ENCODE measurements at places on chromosomes 7 and 10. TPM values are rescaled to one million over a fixed set of nuclear protein-coding genes. Genes with fewer than 3 reads are reported as not detected.

DNA sequence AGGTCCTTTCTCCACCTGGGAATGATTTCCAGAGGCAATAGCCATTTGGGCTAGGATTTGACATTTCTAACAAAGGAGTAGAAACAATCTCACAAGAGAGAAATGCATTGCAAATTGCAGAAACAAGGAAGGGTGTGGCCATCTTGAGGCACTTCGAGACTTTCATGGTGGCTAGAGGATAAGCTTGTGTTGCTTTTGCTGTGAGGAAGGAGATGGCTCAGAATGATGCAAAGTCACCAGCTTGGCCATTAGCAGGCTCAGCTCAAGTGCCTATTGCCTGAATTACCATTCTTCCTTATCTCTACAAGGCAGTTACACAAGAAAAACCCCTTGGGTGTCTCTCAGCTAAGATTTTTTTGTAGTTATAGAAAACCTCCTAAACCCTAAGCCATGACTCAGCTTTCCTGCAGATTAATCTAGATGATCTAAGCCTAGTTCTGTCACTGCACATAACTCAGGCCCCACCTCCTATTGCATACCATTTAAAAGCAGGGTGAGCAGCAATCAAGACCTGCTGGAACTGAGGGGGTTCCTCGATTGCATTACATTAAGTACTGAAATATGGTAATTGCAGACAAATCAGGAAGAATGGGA is 683.1 kb downstream of the NRG3 start:
- no peak for DNase-seq

- DNase-seq, result no peak
Observed at GRCh38 chr7:101818287-101819071, 1.1 kb downstream of the CUX1 start.

GRCh38 chr10:124171561-124171960 is 78.2 kb upstream of the CHST15 start:
- no peak for DNase-seq

The LOXL4 gene
- not detected for total RNA-seq

The SPDYE9 gene
- not detected for total RNA-seq

The DENND2A gene
- total RNA-seq, result not detected

The MYL10 gene
- not detected for total RNA-seq

All from B cell (primary cell).